Caudate nucleus (tissue), 63 donors: ENCODE measurements at places on chromosomes 4 and X.
A peak's percentile ranks its signal among the peaks of the same experiment; 100 is the strongest.

DNA sequence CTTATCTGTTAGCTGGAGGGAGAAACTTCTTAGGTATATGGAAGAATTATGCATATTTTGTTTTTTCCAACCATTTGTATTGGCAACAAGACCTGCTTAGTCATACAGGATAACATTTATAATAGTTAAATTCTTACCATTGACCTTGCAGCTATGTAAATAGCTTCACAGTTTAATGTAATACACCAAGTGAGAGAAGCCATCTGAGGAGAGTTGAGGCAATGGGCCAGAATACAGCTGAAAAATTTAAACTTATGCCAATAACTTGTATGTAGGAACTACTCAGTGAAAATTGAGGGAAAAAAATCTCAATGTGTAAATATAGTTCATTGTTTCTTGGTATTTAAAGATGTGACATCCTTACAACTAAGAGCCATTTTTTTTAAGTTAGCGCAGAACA, 273.5 kb downstream of the DACH2 start:
- no peak for DNase-seq

DNA sequence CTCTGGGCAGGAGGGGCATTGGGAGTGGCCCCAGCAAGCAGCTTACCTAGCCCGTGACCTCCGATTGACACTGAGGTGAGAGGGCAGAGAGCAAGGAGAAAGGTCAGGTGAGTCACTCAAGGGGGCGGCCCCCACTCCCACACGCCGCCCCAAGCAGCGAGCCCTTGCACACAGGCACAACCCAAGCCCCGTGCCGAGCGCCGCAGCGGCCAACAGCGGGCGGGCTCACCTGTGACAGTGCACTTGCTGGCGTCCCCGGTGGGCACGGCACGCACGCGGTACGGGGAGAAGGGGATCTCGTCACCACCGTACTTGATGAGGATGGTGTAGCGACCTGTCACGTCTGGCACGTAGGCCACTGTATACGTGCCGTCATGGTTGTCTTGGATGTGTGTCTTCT, 17.2 kb downstream of the FLNA start:
- no peak for DNase-seq

GRCh38 chr4:174707051-174707676, 121.9 kb downstream of the GLRA3 start:
- DNase-seq = no peak

DNA sequence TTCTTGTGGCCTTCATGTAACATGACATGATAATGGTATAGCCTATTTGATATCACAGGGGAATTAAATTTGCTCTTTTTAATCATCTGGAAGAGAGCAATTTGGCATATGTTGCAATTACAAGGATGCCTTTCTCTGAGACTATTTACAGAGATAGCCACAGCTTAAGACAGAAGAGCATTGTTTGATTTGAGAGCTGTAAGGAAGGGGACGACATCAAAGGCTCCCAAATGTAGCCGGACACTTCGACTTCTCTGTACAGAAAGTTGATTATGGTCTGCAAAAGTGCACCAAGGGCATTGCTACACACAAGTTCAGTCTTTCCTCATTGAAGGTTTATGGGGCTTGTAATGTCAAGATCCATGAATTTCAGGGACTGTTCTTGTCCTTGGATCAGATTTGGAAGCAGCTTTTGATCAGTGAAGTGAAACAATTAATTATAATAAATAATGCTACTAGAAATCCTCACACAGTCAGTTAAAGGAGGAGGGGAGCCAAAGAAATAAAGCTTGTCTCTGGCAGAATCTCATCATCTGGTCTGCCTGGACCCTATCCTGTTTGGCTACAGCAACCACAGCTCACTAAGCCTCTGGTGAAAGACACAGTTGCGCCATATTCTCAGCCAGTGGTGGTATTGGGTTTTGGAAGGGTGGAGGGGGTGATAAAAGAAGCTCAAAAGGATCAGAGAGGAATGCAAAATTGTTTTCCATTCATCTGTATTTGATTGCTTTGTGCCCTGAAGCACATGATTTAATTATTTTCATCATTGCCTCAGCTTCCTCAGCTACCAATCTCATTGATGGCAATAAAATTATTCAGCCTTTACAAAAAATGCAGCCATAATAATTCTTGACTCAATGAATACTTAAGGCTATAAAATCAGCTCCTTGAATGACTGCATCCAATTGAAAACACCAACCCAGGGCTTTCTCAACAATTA, 654.3 kb upstream of the LCORL start:
- DNase-seq = no peak

DNA sequence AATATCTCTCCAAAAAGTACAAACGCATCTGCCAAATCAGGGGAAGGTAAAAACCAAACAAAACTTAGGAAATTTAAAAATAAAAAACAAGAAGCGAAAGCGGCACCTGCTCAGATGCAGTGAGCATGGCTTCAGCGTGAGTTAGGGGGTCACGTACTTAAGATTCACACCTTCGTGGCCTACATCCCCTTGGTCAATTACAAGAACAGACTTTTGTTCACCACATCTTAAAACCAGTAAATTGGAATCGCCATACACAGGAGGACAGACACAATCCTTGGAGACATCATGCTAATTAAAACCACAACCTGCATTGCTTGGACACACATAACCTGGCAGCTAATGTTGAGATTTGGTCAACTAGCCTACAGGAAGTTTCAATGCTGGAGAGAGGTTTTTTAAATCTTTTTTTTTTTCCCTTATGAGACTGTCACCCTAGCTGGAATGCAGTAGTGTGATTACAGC, 12.5 kb upstream of the SEL1L3 start:
- DNase-seq = no peak

DNA sequence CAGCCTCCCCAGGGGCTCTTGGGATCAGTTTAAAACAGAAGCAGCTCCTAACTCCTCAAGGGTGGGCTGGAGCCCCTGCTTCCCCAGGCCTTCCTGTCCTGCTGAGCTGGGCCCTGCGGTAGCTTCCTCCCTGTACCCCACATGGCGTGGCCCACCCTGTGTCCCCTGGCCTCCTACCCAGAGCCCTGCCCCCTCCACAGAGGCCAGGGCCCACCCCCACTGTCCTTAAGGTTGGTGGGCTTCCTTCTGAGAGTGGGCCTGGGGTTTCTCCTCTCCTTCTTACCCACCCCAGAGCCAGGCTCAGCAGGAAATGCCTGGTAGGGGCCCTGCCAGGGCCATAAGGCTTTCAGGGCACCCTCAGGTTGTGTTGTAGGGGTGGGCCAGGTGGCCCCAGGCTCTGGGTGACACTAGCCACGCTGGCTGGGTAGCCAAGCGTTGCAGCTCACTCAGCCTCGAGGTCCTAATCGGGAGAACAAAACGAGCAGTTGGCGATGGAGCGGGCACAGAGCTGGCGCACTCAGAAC, 11.6 kb downstream of the SH3BP2 start:
- no peak for DNase-seq

DNA sequence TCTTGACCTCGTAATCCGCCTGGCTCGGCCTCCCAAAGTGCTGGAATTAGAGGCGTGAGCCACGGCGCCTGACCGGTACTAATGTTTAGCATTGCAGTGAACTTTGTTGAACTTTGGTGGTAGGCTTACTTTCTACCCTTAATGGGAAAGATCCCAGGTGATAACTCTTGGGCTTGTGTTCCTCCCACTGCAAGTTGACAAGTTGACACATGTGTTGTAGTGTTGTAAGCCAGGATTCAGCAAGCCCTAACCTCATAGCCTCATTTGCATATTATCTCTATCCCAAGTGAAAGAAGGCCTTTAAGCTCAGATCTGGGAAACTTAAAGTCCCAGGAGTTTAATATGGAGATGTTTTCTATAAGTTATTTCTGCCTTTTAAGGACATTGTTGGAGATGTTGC, 80.0 kb upstream of the CLCN4 start:
- no peak for DNase-seq

GRCh38 chr4:108742451-108743420, 20.1 kb downstream of the ETNPPL start:
- peak; percentile 43 for DNase-seq

DNA sequence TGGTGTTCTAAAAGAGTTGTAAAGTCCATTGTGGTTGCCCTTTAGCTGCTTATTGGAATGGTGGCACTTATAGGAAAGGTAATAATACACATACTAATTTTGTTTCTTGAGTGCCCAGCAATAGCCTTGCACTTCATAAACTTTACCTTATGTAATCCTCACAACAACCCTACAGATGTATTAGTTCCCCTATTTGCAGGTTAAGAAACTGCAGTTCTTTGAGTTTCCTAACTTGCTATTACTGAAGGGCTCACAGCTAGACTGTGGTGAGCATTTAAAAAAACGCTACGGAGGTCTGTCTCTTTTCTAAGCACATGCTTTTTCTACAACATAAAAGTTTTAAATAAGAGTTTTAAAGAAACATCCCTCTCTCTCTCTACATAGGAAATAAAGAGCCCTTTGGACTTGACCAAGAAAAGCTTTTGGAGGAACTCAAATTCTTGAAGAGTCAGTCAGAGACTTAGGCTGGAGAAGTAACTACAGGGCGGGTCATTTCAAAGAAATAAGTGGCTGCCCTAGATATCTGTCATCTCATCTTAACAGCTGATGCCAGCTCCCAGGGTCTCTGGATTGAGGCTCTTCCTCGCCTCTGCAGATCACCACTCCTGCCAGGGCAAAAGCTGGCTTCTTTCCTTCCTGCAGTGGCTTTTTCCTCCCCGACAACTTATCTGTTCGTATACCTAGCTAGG, 42.0 kb upstream of the FBXW7 start:
- DNase-seq = no peak

DNA sequence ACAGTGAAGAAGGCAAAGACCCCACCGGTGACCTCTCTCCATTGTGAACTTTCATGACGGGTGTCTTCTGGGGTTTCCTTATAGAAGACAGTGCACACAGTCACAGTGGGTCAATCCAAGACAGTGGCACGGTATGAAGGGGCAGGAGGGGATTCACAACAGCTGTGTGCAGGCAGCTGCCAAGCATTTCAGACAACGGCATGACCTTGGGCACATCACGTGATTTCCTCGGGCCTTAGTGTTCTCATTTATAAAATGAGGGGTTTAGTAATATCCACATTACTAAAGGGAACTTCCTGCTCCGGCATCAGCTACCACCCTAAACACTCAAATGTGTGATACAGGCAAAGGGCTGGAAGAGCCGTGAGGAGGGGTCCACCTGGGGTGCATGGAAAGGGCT, 42.9 kb downstream of the RBM47 start:
- no peak for DNase-seq

DNA sequence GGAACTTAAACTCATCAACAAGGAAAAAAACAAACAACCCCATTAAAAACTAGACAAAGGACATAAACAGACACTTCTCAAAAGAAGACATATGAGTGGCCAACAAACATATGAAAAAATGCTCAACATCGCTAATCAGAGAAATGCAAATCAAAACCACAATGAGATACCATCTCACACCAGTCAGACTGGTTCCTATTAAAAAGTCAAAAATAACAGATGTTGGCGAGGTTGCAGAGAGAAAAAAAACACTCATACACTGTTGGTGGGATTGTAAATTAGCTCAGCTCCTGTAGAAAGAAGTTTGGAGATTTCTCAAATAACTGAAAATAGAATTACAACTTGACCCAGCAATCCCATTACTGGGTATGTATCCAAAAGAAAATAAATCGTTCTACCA, 28.7 kb downstream of the APLN start:
- no peak for DNase-seq

- no peak for DNase-seq
Observed at GRCh38 chr4:18180892-18181291, 159.3 kb upstream of the LCORL start.

GRCh38 chrX:136021903-136022302, 36.7 kb downstream of the SLC9A6 start:
- DNase-seq = no peak

GRCh38 chr4:19746377-19746776, 505.3 kb upstream of the SLIT2 start:
- no peak for DNase-seq

DNA sequence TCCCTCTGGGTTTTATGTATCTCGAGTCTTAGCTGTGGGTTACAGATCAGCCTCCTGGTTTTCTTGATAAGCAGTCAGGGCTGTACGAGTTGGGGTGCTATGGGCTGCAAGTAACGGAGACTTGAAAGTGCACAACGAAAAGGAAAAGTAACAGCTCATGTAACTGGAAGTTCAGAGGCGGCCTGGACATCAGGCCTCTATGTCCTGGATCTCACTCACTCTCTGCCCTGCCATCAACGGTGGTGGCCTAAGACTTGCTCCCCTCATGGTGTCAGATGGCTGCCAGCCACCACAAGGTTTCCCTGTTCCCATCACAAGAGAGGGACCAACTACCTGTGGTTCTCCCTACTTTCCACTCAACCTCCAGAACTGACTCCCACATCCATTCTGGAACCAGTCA, 4.8 kb downstream of the PPP2R2C start:
- no peak for DNase-seq

GRCh38 chr4:123465416-123465815, 68.8 kb downstream of the SPRY1 start:
- no peak for DNase-seq

GRCh38 chr4:8727131-8727530, 134.6 kb downstream of the CPZ start:
- no peak for DNase-seq

GRCh38 chrX:10904220-10904619, 206.9 kb upstream of the HCCS start:
- DNase-seq = no peak

GRCh38 chr4:186845137-186845842, 121.6 kb upstream of the FAT1 start:
- no peak for DNase-seq

- no peak for DNase-seq
Observed at GRCh38 chr4:136032391-136032790, 1499.9 kb downstream of the PCDH18 start.

DNA sequence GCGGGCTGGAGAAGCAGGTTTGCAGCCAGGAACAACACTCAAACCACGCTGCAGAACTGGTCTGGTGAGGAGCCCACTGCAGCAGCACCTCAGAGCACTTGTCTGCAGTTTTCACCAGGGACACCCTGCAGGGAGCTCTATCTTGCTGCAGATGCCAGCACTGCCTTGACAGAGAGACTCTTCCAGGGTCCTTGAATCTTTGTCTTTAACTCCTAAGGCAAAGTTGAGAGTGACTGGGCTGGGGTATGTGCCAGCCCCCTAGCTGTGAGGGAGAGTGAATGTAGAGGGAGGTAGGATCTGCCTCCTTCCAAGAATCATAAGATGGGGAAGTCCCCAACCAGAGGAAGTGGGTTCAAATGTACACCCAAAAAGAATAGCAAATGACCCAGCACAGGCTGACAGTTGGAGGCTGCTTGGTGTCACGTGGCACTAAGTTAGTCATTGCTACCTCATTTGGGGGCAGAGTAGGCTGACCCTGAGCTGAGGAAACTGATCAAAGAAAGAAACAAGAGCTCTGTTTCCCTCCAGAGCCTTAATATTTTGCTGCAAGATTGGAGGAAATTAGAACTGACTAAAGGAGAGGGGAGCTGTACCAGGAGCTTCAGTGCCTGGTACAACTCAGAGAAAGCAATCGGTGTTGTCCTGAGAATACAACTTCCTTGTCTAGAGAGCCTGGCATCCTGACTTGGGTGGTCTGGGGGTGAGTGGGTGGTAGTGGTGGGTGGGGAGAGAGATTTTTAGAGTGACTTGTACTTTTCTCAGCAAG, 28.2 kb upstream of the HUWE1 start:
- DNase-seq = no peak
